ENCODE measurements at places on chromosomes 11 and 22. TPM values are rescaled to one million over a fixed set of nuclear protein-coding genes. Genes with fewer than 3 reads are reported as not detected.

GRCh38 chr11:36431429-36432092 is 78.5 kb downstream of the TRAF6 start:
- peak; percentile 98 for DNase-seq

- DNase-seq: no peak
Observed at GRCh38 chr11:32426819-32427615, 8.3 kb downstream of the WT1 start.

DNA sequence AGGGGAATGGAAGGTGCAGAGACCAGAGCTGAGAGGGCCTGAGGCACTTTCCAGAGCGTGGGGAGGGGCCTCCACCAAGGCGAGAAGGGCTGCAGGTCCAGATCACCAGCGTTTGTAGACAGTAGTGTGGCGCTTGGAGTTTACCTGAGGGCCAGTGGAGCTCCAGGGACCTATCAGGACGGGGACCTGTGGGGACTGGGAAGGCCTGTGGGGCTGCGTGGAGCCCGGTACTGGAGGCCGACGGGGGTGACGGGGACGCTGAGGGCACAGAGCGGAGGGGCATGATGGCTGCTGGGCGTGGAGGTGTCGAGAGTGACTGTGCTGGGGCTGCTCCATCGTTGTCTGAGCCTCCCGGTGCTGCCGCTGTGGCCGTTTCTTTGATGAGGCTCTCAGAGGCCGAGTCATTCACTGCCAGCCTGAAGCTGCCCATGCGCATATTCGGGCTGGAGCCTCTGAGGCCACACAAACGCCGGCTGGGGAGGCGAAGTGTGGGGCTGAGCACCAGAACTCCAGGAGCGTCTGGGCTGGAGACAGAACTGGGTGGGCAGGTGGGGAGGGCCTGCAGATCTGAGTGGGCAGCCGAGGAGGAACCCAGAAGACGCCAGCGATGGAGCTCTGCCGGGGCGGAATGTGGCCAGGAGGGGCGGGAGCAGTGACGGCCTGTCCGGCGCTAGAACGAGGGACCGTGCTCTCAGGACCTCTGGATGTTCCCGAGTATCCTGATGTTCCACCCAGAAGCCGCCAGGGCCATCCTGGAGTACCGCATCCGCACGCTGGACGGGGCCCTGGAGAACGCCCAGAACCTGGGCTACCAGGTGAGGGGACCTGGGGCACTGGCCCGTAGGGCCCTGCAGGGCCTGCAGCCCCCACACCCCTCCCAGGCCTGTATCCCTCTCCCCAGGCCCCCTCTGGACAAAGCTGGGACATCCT is 2.6 kb downstream of the PGGHG start:
- no peak for DNase-seq

GRCh38 chr11:132042296-132042695 is 671.9 kb downstream of the NTM start:
- DNase-seq: no peak

DNA sequence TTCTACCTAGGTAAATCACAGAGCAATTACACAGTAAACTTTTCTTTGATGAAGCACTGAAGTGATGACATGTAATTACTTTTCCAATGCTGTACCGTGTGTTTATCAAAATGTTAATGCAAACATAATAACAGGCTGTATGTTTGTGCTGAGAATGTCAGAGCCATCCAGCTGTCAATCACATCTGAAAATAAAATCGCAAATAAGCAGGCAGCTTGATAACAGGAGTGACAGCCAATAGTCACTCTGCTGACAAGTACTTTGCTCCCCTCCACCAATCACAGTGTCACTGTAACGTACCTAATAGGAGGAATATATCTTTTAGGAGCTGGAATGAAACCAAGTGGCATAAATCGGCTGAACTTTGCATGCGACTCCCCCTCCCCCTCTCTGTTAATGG is 119.7 kb downstream of the KIRREL3 start:
- no peak for DNase-seq

DNA sequence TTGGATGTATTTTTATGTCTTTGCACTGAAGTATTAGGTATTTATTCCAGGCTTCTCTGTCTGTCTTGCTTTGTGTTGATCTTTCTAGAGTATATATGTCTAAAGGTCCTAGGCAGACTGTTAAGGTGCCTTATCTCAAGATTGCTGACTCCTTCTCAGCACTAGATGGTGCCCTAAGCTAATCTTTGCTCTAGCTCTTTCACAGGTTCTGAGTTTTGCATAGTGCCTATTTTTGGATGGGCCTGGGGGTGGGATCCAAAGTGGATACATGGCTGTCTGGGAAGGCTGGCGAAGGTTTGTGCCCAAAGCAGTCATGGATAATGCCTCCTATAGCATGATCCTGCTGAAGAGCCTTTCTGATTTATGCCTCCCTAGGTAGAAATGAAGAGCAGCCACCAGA is 154.9 kb downstream of the TRPC6 start:
- peak; percentile 54 for DNase-seq

- DNase-seq: no peak
Observed at GRCh38 chr22:33894515-33894914, 25.8 kb downstream of the LARGE1 start.

The OSM gene
- total RNA-seq: not detected

The ASPHD2 gene
- total RNA-seq: 1.3 TPM

The OR4X1 gene
- not detected for total RNA-seq

The CHEK1 gene
- 30.3 TPM for total RNA-seq

The GAL3ST1 gene
- total RNA-seq: not detected

The C11orf86 gene
- total RNA-seq: not detected

All from IMR-90 (cell line).